ENCODE measurements at places on chromosomes 6 and 20.

- DNase-seq: no peak
Measured at GRCh38 chr6:163861627-163862026, 447.1 kb downstream of the QKI start.

DNA sequence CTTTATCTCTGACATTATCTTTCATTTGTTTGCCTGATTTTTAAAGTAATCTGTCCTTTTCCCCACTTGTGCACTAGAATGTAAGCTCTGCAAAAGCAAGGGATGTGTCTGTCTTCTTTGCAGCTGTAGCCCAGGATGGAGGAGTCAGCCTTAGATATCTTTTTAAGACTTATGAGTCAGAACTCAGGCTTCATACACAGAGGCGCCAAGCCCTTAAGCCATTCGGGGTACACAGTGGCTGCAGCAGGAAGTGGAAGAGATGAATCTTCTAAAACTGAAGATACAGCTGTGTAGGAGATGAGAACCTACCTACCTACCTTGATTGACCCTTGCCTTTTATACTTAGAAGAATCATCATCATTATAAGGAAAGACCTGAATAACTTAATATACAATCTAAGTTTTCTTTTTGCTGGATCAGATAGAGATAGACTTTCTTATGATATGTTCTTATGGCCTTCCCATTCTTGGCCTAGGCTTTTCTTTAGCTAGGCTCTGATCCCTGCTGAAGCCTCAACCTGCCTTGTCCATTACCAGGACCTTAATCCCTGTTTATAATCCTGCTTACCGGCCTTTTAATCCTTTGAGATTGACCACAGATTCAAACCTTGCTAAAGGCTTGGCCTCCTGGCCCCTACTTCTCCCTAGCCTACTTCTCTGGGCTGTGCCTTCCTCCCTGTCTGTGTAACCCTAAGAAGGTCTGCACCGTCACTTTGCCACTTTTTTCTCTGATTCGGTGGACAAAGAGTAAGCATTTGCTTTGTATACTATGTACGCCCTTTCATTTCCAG is 304.5 kb downstream of the PRL start:
- DNase-seq: peak; percentile 47

DNA sequence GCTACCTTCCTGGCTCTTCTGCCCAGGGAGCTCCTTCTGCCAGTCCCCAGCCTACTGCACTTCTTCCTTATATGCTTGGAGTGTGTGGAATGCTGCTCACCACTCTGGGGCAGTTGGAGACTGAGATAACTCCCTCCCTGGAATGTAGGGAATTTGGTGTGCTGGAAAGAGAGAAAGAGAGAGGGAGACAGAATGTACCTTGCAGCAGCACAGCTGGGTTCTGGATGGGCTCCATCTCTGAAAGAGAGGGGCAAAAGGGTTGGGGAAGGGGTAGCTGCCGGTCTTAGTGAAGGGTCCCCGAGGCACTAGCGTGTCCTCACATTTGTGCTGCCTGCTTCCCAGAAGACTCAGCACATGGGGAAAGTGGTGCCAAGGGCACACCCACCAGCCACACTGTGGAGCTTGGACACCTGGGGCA is 40.2 kb upstream of the DDR1 start:
- peak; percentile 17 for DNase-seq

- DNase-seq: no peak
Measured at GRCh38 chr6:43953256-43953655, 174.0 kb downstream of the MRPL14 start.

- no peak for DNase-seq
Measured at GRCh38 chr6:24430086-24430485, 27.4 kb downstream of the MRS2 start.

GRCh38 chr6:167858842-167859664 is 32.3 kb downstream of the AFDN start:
- no peak for DNase-seq

DNA sequence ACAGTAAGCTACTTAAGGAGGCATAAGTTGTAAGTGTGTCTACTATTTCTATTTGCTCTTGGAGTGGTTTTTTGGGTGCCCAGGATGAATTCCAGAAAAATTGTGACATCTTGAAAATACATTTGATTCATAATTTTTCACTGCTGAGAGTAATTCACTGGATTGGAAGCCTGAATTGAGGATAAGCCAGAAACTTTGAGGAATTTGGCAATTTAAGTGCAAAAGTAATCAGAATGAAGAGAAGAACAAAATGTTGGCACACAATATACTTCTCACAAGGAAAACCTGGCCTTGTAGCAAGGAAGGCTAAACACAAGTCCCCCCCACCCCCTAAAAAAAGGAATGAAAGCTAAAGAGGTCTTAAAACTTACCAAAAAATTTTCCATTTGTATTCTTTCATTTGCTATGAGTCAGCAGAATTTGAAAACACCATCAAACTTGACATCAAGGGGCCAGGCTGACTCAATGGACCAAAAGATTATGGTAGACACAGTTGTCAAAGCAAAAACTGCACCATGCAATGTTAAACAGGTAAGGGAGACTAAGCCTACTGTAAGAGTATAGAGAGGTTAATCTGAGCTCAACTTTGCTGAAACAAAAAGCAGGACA is 840.0 kb downstream of the FRK start:
- DNase-seq: no peak

DNA sequence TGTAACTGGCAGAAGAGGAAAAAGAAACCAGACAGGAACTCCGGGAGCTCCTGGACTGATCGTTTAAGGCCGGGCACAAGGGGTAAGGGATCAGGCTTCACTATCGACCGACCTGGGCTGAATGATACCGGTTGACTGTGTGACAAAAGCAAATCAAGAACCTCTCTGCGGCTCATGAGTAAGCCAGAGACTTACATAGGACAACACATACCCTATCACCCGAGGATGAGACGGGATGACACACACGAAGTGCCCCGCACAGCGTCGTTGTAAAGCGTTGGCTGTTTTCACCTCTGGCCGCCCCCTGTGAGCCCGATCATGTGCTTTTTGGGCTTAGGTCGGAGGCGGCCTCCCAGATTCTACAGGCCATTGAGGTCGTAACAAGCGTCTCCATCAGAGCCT is 695 bp upstream of the TGIF2 start:
- no peak for DNase-seq

DNA sequence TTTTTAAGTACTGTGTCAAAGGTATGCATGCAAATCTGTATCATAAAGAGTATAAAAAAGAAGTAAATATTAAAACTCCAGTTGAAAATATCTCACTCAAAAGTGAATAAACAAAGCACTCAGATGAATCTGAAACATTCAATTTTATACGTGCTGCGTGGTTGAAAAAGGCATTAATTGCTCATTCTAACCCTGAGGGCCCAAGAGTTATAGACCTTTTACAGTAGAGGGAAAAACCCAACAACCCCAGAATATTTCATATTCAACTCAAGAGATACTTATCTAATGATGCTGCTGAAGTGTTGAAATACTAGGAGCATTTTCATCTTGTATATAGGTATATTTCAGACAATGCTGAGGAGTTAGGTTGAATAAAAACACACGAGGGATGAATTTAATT is 862.8 kb upstream of the CITED2 start:
- no peak for DNase-seq

GRCh38 chr20:23410916-23411695 is 10.2 kb downstream of the NAPB start:
- DNase-seq: no peak

GRCh38 chr20:33477386-33478234 is 12.3 kb upstream of the CBFA2T2 start:
- no peak for DNase-seq

- DNase-seq: no peak
Measured at GRCh38 chr6:26124781-26125685, 37.8 kb downstream of the HFE start.

DNA sequence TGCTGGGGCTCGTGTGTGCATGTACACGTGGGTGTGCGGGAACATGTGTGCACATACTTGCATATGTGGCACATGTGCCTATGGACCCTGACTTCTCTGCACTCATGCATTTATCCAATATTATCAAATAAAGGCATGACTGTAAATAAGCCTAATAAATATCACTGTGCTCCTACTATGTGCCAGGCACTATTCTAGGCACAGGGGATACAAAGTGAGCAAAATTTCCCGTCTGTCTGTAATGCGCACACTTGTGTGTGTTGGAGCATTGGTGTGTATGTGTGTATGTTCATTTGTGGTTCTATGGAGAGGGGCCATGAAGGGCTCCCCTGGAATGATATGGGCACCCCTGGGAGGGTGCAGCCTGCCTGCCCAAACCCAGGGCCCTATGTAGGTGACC is 41.9 kb downstream of the ITPR3 start:
- no peak for DNase-seq

- no peak for DNase-seq
Measured at GRCh38 chr20:64050261-64051032, 1.0 kb upstream of the SOX18 start.

DNA sequence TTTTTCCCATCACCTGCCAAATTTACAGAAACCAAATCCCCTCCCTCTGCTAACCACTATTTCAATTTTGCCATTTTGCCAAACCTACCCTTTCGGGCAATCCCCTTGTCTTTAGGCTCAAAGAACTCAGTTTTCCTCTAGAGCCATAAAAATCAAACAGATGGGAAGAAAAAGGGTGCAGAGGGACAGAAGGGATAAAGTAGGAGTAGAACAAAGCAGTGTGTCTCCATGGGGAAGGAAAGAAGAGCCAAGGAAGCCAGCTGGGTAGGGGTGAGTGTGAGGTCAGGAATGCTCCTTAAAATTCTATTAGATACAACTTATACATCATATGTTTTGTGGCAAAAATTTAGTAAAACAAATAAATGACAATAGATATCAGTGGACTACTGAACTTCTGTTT is 316.5 kb downstream of the BTBD9 start:
- no peak for DNase-seq

- no peak for DNase-seq
Measured at GRCh38 chr6:38021029-38021428, 201.5 kb downstream of the ZFAND3 start.

GRCh38 chr6:70857387-70858077 is 99.3 kb downstream of the B3GAT2 start:
- DNase-seq: no peak

GRCh38 chr20:40948465-40949267 is 80.0 kb upstream of the TOP1 start:
- DNase-seq: no peak

GRCh38 chr6:166664135-166664534 is 37.1 kb upstream of the RPS6KA2 start:
- no peak for DNase-seq

DNA sequence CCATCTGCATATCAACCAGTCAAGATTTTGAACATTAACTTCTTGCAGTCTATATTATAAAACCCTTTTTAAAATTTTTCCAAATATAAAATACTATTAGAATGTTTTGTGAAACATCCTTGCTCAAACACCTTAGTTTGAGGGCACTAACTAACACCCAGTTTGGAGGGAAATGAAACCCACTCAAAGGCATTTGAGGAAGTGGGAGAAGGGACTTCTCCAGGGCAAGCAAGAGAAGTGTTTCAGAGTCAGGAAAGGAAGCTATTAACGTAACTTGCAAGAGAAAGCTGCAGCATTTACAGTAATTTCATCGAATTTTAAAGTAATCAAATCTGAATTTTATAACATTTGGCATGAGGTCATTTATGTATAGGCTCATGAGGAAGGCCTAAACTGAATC is 21.3 kb downstream of the MTFR2 start:
- DNase-seq: no peak

DNA sequence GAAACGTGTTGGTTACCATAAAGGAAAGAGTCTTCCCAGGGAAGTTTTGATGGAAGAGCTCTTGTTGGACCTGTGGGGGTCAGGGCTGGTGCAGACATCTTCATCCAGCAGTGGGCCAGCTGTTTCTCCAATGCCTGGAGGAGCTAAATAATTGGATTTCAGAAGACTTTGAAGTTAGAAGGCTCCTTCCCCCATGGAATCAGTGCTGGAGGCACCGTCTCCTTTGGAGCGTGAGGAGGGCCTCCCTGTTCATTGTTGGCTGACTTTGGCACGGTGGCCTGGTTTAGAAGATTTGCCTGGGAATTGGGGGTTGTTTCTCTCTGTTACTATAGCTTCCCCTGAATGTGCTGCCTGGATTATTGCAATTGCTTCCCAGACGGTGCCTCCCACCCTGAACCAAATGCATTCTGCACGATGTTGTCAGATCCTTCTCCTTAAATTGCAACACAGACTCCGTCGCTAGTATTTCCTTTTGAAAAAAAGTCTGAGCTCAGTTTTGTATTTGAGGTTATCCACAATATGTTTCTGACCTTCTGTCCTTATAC is 27.7 kb upstream of the KCNG1 start:
- no peak for DNase-seq

GRCh38 chr20:56857950-56858349 is 228.8 kb downstream of the TFAP2C start:
- no peak for DNase-seq

GRCh38 chr6:27494987-27495385 is 22.1 kb upstream of the ZNF184 start:
- DNase-seq: no peak

GRCh38 chr6:17432356-17432755 is 39.0 kb downstream of the CAP2 start:
- DNase-seq: no peak

GRCh38 chr6:14442242-14442641 is 324.7 kb downstream of the CD83 start:
- DNase-seq: no peak

DNA sequence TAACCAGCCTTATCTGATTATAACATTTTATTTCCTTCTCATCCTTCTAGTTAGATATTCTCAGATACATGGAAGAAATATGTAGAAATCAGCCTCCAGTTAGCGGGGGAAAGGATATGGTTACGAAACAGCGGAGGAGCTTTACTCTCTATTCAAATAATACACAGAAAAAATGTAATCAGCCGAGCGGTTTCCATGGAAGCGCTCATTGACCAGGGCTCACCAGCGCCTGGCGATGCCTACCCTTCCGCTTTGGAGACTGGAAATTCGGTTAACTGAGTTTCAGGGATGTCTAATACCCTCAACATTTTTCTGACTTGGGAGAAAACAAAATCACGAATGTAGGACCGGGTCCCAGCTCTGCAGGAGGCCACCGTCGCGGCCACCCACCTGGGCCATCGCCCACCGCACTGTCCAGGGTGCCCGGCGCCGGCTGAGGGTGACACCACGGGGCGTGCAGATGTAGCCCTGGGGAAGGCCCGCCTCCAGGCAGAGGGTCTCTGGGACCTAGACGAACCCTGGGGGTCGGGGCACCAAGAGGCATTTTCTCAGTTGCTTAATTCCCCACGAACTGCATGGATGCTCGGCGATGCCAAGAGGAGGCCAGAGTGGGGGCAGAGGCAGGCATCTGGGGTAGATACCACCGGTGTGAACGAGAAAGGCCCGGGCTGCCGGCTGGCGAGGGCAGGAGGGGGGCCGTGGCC is 1.7 kb downstream of the PRR18 start:
- DNase-seq: no peak
